ENCODE measurements at places on chromosomes 4 and X. TPM values are rescaled to one million over a fixed set of nuclear protein-coding genes. Genes with fewer than 3 reads are reported as not detected.

CENPVL1 gene
- not detected for total RNA-seq

NSDHL gene
- 2.7 TPM for total RNA-seq

UBA1 gene
- 53.2 TPM for total RNA-seq

LUZP4 gene
- not detected for total RNA-seq

HGFAC gene
- not detected for total RNA-seq

HMX1 gene
- total RNA-seq, result not detected

HSFX3 gene
- total RNA-seq, result not detected

CT45A1 gene
- total RNA-seq, result not detected

TNMD gene
- total RNA-seq, result not detected

DNAAF6 gene
- 0.10 TPM for total RNA-seq

ADH6 gene
- total RNA-seq, result not detected

GPR82 gene
- under 0.01 TPM for total RNA-seq

ESX1 gene
- not detected for total RNA-seq

SHOX gene
- not detected for total RNA-seq

IBSP gene
- 0.21 TPM for total RNA-seq

ITIH6 gene
- not detected for total RNA-seq

TGIF2LX gene
- not detected for total RNA-seq

RIBC1 gene
- total RNA-seq, result 1.0 TPM

PDE6B gene
- total RNA-seq, result 10.4 TPM

DRP2 gene
- not detected for total RNA-seq

AMOT gene
- 0.52 TPM for total RNA-seq

TMEM47 gene
- not detected for total RNA-seq

AREG gene
- total RNA-seq, result 20.1 TPM

TMEM150C gene
- total RNA-seq, result 0.21 TPM

INTU gene
- 0.10 TPM for total RNA-seq

SHROOM2 gene
- total RNA-seq, result under 0.01 TPM

ARMCX6 gene
- 15.2 TPM for total RNA-seq

BEND2 gene
- total RNA-seq, result 7.7 TPM

PPP1R2C gene
- 6.0 TPM for total RNA-seq

MXRA5 gene
- total RNA-seq, result not detected

FAM156B gene
- 6.2 TPM for total RNA-seq

CCNA2 gene
- 0.73 TPM for total RNA-seq

ARHGAP36 gene
- total RNA-seq, result not detected

HS6ST2 gene
- total RNA-seq, result not detected

CFAP299 gene
- 0.10 TPM for total RNA-seq

FAM9C gene
- not detected for total RNA-seq

ABLIM2 gene
- total RNA-seq, result 0.63 TPM

PDZD4 gene
- 15.6 TPM for total RNA-seq

PAK3 gene
- total RNA-seq, result 0.10 TPM

NXF2B gene
- not detected for total RNA-seq

TCEAL6 gene
- total RNA-seq, result not detected

Measured in mononuclear cell (primary cell).